ENCODE measurements at places on chromosomes 5 and 9. TPM values are rescaled to one million over a fixed set of nuclear protein-coding genes. Genes with fewer than 3 reads are reported as not detected.

DNA sequence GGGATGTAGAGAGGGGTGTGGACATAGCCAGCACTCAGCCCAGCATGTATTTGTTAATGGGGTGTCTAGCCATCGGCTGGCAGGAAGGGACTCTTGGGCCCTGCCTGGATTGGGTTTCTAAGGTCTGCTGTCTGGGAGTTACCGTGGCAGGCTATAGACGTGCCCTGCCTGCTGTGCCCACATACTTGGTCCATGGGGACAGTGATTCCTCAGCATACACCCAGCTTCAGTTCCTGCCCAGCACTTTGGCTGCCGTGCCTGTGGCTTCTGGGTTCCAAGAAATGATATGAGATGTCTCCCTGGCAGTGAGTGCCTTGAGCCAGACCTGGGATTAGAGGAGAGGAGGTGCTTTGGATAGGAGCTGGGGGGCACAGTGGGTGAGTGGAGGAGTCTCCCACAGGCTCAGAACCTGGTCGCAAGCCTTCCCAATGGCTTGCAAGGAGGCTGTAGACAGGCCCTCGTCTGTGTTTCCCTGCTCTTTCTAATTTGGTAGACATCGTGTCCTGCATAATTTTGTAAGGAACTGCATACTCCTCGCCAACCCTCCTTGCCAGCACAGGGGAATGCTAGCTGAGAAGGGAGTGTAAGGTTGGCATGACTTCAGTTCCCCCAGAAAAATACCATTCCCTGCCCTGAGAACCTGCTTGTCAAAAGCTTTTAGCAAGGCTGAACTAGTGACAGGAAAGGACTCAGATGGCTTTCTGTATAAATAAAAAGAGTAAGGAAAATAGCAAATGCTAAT, 287.9 kb downstream of the ZSWIM6 start:
- no peak for DNase-seq

GRCh38 chr5:43274435-43275114, 38.6 kb downstream of the HMGCS1 start:
- DNase-seq = no peak

GRCh38 chr9:16693616-16694015, 176.9 kb downstream of the BNC2 start:
- no peak for DNase-seq

GRCh38 chr9:93955111-93955980, at the start of gene BARX1:
Gene BARX1, minus strand, starts transcription at chr9:93955355. Its CDS starts 209 bp downstream, at chr9:93955146.
- DNase-seq = peak; percentile 72

- no peak for DNase-seq
Observed at GRCh38 chr5:139133282-139133681, 64.9 kb downstream of the SIL1 start.

- no peak for DNase-seq
Observed at GRCh38 chr5:43227655-43228054, 35.6 kb downstream of the NIM1K start.

- DNase-seq = no peak
Observed at GRCh38 chr5:113771483-113771882, 258.0 kb downstream of the YTHDC2 start.

The LHFPL2 gene
- 34.9 TPM for total RNA-seq

The RMRP gene
- total RNA-seq = 18,238 TPM

The N4BP3 gene
- 1.8 TPM for total RNA-seq
